Activated T-helper 1 cell treated with anti-CD3 and anti-CD28 coated beads, Interleukin-2, amount 50 U/mL, for 16 hours (primary cell): ENCODE measurements at places on chromosomes 11 and 22.

GRCh38 chr11:47986219-47986618, 5.9 kb downstream of the PTPRJ start:
- DNase-seq = no peak

- no peak for DNase-seq
These were observed 627 bp downstream of the ASCL2 start for GRCh38 chr11:2269601-2270321.

GRCh38 chr22:29715705-29716104, 4.1 kb upstream of the CABP7 start:
- no peak for DNase-seq

- DNase-seq = no peak
These were observed 5.5 kb downstream of the MRPL49 start for GRCh38 chr11:65127473-65128181.

DNA sequence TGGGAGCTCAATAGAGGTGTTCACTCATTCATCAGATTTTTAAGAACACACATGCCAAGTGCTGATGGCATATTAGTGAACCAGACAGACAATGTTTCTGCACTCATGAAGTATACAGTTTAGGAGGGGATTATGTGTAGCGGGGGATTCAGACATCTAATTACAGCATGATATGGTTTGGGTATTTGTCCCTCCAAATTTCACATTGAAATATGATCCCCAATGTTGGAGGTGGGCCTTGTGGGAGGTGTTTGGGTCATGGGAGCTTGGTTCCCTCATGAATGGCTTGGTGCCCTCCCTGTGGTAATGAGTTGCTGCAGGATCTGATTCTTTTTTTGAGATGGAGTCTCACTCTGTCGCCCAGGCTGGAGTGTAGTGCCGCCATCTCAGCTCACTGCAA, 8.9 kb upstream of the RAB3IL1 start:
- DNase-seq = no peak

DNA sequence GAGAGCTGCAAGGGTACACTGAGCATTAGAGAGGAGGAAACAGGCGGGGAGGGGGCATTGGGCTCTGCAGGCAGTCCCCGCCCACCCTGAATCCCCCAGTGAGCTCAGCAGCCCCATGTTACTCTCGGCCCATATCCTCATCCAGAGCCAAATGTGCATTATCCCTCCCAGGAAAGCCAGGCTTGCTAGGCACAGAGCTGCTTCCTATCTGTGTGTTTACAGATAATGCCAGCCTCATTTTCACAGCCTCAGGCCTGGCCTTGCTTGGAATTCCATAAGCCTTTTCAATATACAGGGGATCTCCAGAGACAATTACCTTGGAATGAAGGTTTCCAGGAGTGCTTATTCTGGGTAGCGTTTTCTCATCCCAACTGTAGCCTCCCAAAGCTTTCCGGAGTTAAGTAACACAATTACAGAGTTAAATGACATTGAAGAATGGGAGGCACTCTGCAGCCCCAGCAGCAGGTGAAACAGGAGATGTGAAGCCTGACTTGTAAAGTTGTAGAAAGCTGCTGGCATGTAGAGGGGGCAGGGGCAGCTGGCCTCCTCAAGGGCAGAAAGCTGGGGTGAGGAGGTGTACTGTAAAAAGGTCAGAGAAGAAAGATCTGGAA, 91.5 kb upstream of the TBCEL start:
- DNase-seq = no peak

- DNase-seq = no peak
These were observed 123.5 kb downstream of the SNX19 start for GRCh38 chr11:130792772-130793171.
